Endothelial cell of umbilical vein (primary cell): ENCODE measurements at places on chromosomes 2 and 18.
A peak's percentile ranks its signal among the peaks of the same experiment; 100 is the strongest.

DNA sequence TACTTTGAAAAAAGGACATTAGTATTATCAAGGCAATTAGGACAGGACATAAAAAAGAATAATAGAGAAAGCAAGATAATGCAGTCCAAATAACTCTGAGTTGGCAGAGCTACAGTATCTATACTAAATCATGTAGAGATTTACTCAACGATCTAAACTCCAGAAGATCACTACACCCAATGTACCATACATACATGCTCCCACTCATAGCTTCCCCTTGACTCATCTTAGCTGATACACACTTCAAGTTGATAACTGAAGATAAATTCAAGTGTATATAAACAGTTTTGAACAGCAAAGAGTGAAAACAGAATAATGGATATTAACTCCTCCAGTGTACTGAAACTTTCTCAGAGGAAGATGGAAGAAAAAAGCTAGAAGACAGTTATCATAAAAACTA, 78.5 kb downstream of the SESTD1 start:
- no peak for DNase-seq

- DNase-seq, result no peak
Observed at GRCh38 chr18:12076424-12077140, 17.1 kb upstream of the ANKRD62 start.

- no peak for DNase-seq
Observed at GRCh38 chr2:66462501-66462825, 27.5 kb downstream of the MEIS1 start.

DNA sequence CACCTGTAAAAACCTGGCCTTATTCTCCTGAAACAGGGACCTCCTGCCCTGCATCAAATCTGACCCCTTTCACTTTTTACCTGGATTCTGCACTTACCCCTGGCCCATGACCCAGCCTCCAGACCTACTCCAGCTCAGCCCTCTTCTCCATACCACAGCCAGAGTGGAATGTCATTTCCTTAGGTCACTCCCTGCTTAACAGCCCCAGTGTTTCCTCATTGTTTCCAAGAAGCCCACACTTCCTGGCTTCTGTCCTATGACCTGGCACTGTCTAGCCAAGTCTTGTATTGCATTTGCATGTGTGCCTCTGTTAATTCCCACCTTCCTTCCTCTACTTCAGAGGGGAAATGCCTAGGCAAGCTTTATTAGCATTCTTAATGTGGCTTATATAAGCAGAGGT, 51.4 kb upstream of the TRIB2 start:
- peak; percentile 94 for DNase-seq

DNA sequence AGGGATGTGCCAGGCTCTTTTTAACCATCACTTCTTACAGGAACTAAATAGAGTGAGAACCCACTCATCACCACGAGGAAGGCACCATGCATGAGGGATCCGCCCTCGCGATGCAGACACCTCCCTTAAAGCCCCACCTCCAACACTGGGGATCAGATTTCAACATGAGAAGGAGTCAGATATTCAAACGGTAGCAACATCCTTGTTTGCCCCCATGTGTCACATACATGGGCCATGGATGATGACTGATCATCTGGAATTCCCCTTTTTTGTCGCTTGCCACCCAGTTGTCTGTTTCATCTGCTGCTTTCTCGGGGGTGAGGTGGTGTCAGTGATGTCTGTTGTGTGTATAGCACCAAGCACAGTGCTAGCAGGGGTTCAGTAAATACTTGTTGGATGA, 57.9 kb downstream of the NCK2 start:
- DNase-seq, result no peak

DNA sequence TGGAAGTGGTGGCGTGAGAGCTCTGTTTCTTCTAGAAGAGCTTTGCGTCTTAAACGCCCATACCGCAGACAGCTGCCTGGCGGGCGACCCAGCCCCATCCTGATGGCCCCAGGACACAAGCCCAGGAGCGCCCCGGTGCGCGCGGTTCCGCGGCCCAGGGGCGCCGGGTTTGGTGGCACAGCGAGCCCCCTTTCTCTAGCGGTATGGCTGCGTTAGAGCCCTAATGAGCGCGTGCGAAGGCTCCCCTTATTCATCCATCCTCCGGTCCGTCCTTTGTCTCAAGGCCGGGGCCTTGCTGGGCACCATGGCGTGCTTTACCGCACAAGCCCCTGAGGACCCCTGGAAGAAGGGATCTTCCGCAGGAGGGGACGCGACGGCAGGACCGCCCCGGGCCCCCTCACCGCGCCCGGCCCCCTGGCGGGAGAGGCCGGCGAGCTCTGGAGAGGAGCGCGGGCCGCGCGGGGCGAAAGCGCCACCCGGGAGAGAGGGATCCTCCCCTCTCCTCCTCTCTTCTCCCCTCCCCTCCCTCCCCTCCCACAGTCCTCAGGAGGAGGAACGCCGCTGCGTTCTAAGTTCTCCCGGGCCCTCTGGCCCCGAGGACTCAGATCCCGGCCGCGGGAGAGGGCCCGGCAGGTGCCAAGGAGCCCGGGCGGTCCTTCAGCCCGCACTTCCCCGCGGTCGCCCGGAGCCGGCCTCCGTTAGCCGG, 626 bp upstream of the SLC1A4 start:
- DNase-seq, result peak; percentile 79

- peak; percentile 15 for DNase-seq
Observed at GRCh38 chr18:5890331-5891183, 4.8 kb downstream of the TMEM200C start.

DNA sequence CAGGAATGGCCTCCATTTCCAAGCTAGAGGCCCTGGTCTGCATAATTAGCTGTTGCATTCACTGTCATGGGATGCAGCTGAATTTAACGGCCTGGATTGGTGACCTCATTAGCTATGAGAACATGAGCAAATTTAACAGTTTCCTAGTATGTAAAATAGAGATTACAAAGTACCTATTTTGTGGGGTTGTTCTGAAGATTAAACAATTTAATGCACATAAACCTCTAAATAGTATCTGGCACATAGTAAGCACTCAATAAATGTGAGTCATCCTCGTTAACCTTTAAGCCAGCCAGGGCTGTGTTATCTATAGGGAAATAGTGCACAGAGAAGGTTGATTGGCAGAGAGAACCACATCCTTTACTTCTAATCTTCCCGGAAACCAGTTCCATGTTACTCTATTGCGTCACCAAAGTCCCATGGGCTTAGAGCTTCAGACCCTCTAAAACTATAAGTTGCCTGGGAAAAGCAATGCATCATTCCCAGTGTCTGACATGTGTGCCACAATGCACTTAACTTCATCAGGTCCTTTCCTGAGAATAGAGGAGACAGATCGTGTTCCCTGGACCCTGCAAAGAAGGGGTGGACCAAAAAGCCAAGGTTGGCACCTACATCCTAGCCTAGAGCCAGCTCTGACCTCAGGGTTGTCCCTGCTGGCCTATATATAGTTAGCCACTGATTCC, 196.5 kb downstream of the LNPK start:
- no peak for DNase-seq

- peak; percentile 72 for DNase-seq
Observed at GRCh38 chr2:164913640-164914350, 41.5 kb downstream of the SLC38A11 start.

GRCh38 chr18:63969942-63970808, at the start of gene SERPINB8:
SERPINB8 (plus strand) TSS chr18:63970081; CDS start chr18:63978309, 8,228 bp downstream.
- peak; percentile 86 for DNase-seq

DNA sequence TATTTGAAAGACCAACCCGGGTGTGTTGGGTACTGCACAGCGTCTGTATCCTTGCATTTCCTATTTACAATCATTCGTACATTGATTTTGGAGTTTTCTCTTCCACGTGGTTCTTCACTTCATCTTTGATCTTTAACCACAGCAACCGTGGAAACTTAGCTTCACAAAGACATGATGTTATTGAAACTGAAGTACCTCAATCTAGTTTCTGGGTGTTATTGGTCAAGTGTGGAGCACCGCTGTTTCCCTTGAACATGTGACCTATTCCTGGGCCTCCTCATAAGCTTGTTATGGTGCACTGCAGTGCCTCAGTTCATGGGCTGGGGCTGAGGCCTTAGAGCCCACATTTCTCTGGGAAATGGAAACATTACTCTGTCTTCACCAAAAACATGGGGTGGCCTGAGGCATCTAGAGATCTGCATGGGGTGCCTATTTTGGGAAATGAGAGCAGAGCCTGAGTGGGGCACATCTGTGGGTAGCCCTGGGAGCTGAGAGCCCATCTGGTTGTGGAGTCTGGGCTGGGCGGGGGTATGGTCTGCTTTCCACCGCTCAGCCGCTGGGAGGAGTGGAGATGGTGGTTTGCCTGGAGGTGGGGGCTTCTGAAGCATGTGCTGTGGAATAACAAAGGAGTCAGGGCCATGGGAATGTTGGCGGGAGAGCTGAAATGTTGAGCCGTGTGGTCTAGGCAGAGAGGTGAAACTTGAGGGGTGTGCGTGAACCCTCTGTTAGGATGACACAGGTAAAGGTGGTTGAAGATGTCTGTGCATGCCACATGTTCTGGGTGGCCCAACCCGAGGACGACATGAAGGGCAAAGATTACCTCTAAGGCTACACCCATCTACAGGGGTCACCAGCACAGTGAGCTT, 37.4 kb downstream of the ZNF236 start:
- no peak for DNase-seq

DNA sequence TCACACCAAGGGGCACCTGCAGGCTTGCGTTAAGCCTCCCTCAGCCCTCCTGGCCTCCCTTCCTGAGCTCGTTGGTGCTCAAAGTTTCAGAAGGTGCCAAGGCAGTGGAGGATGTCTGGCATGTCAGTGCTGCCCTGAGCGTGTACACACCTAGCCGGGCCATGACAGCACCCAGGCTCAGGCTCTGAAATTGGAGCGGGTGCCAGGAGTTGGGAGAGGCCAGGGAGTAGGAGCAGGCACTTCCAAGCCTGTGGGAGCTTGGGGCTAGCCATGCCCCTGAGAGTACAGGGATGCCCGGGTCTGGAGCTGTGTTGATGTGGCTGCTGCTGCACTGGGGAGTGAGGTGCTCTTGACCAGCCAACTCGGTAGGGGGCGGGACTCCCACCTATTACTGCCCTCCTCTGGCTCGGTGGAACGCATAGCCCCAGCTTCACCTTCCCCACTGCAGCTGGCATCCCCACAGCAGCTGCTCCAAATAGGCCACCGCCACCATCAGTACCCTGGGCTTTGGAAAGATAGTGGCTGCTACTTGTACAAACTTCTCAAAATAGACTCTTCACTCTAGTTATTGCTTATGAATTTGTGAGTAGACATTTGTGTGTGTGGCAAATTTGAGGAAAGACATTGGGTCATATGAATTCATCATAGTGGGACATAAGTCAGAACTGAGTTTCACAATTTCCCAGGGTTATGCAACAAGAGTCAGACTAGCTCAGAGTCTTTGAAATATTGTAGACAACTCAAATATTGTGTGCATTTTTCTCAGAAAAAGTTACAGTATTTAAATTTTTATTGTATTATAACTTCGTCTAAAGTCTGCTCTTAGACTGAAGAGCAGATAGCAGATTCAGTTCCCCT, 6.8 kb upstream of the PCARE start:
- DNase-seq, result no peak

GRCh38 chr2:134099273-134099672, 154.6 kb upstream of the MGAT5 start:
- no peak for DNase-seq

DNA sequence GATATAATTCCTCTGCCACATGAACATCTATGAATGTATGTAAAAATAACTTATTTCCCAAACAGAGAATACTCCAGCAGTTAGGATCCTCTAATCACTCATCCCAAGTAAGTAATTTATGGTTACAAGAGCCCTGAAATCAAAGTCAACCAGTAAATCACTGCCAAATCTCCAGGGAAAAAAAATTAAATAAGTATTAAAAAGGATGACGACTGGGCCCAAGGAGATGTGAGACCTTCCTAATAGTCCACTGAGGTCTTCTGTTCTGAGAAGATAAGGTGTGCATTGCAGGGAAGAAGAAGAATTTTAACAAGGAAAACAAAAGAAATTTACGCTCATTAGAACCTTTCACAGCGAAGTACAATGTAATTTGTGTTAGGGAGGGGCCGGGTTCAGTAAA, 28.0 kb upstream of the WDR75 start:
- DNase-seq, result no peak

GRCh38 chr2:160934991-160935390, 225.2 kb upstream of the TANK start:
- DNase-seq, result no peak

DNA sequence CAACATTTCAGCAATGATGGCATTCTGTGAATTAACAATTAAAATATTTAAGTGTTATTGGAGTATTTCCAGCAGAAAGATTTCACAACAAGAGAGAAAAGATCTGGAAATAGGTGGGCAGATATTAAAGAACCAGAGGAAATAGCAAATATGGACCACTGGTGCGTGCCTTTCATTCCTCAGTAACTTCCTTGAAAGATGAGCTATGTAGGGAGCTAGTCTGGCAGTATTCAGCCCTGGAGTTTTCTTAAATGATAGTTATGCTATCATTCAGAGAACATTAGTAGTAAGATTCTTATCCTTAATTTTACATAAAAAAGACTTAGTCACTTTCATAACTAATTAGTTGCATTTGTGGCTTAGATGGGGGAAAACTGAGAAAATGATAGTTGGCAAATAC, 41.5 kb downstream of the TANC1 start:
- no peak for DNase-seq

- no peak for DNase-seq
Observed at GRCh38 chr18:32157580-32157979, 32.3 kb upstream of the MEP1B start.

GRCh38 chr2:38233231-38233983, 143.7 kb downstream of the ATL2 start:
- no peak for DNase-seq

- peak; percentile 37 for DNase-seq
Observed at GRCh38 chr2:134142903-134143302, 111.0 kb upstream of the MGAT5 start.

DNA sequence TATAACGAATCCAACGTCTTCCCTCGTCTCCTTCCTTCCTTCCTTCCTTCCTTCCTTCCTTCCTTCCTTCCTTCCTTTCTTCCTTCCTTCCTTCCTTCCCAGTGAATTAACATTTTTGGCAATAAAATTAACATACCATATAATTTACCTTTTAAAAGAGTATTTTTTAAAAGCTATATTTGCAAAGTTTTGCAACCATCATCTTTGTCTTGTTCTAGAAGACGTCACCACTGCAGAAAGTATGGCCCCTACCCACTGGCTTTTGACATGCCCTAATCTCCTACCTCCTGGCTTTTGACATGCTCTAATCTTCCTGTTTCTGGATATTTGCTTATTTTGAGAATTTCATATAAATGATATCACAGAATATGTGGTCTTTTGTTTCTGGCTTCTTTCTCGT, 1023.9 kb upstream of the ZEB2 start:
- DNase-seq, result no peak

GRCh38 chr18:48394176-48394575, 15.0 kb downstream of the ZBTB7C start:
- no peak for DNase-seq

- peak; percentile 36 for DNase-seq
Observed at GRCh38 chr18:79525556-79526467, 130.1 kb downstream of the NFATC1 start.
